ENCODE measurements at places on chromosomes 13 and 19.

- no peak for DNase-seq
Measured at GRCh38 chr19:6821639-6822310, 49.3 kb downstream of the VAV1 start.

DNA sequence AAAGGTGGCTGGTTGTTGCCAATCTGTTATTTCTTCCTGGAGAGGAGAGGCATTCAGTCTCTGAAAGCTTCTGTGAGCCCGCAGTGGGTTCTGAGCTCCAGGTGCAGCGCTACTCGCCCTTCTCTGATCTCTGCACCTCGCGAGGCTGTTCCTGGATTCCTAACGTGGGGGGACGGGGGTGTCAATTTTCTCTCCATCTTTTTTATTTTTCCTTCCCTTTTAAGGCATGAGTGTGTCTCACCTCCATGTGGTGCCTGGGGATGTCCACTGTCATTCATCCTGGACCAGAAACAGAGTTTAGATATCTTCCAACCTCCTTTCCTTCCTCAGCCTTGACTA is 626 bp downstream of the ZNF233 start:
- no peak for DNase-seq

- DNase-seq: no peak
Measured at GRCh38 chr13:69904784-69905183, 202.8 kb upstream of the ATXN8OS start.

DNA sequence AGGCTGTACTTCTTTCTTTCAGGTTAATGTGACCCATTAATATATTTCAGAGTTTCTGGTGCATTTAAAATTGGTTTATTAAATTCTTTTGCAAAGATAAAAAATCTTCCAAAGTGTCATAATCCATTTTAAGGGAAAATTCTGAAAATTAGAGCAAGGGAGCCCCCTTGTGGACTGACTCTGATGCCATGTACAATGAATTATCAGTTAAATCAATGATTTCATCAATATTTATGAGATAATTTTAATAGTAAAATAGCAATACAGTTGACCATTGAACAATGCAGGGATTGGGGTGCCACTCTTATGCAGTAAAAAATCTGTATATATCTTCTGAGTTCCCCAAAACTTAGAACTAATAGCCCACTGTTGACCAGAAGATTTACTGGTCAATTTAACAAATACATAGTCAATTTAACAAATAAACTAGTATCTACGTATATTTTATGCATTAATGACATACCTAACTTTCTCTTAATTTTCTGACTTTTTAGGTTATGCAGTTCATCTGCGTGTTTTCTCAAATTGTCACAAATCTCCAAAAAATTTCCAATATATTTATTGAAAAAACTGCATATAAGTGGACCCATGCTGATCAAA is 479.1 kb upstream of the MIR17HG start:
- DNase-seq: no peak

GRCh38 chr19:31269425-31270127 is 79.7 kb downstream of the TSHZ3 start:
- no peak for DNase-seq

- no peak for DNase-seq
Measured at GRCh38 chr13:24691381-24691780, 11.2 kb downstream of the ATP12A start.

GRCh38 chr19:35429698-35430408 is 18.2 kb upstream of the FFAR2 start:
- no peak for DNase-seq

DNA sequence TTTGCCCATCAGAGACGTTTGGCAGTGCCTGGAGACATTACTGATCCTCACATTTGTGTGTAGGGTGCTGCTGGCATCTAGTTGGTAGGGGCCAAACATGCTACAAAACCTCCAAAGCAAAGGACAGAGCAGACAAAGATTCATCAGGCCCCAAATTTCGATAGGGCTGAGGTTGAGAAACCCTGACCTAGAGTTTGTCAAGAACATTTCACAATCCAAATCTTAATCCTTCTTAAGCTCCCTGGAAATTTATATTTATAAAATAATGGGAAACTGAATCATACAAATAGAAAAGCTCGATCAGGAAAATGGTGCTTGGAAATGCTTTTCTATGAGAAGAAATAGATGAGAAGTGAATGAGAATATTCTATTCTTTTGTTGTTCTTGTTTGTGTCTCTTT is 273.6 kb downstream of the DCT start:
- no peak for DNase-seq

DNA sequence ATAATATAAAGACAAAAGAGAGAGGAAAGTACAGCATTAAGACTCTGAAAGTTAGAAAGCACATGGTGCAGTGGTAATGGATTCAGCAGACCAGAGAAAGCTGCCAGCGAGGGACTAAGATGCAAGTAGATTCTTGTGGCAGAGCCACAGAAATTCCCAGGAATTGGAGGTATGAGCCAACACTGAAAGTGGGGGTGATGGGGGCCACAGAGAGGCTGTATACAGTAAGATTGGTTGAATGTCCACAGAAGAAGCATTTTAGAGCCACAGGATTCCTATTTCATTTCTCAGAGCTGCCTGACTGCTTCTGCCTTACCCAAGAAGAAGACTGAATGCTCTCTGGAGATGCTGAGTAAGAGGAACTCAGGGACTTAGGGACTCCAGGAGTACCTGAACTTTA is 295.0 kb downstream of the LMO7 start:
- no peak for DNase-seq

DNA sequence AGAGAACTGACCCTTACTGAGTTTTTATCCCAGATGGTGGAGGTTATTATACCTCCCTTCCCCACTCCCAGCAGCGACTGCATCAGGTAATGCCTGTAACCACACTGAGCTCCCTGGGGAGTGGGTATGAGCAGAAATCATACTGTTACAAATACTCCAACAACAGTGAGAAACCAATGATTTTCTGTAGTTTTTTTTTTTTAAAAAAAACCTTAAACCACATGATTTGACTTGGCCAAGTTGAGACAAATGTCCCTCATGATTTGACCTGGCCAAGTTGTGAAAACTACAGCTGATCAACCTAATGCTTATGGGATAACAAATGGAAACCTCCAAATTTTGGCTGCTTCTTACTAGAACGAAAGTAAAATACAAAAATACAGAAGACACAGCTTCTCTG is 33.1 kb upstream of the SERP2 start:
- no peak for DNase-seq

- DNase-seq: no peak
Measured at GRCh38 chr19:28063702-28064101, 1149.2 kb downstream of the UQCRFS1 start.

- no peak for DNase-seq
Measured at GRCh38 chr19:56347163-56347778, 32.6 kb upstream of the ZSCAN5A start.

GRCh38 chr19:45659096-45659729 is 8.8 kb upstream of the GIPR start:
- DNase-seq: no peak

DNA sequence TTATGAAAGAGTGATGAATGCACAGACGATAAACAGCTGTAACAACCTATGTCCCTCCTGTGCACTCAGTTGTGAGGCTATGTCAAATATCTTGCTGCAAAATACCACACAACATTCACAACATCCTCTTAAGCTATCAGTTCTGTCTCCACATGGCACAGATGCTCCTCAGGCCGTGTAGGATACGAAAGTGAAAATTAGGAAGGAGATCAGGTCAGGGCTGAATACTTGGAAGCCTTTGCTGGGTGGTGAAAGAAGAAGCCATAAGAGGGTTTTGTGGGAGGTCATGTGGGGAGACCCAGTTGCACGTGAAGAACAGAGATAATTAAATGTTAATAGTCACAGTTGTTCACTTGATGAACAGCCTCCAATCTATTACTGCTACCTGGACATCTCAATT is 58.9 kb downstream of the RXFP2 start:
- no peak for DNase-seq

DNA sequence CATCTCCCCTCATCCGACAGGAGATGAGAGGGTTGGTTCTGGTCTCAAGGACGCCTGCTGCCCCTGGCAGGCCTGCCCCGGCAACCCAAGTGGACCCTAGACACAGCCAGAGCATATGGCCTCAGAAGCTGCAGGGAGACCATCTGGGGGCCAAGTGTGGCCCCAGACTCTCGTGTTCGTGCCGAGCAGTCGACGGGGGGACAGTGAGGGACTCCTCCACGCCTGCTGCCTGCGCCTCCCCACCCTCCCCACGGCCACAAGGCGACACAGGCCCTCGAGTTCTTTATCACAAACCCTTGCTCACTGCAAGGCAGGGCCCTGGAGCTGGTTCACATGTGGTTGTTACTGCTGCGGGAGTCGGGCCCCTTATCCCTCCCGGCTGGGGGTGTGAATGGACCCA is 9.3 kb downstream of the CAPS start:
- DNase-seq: no peak

DNA sequence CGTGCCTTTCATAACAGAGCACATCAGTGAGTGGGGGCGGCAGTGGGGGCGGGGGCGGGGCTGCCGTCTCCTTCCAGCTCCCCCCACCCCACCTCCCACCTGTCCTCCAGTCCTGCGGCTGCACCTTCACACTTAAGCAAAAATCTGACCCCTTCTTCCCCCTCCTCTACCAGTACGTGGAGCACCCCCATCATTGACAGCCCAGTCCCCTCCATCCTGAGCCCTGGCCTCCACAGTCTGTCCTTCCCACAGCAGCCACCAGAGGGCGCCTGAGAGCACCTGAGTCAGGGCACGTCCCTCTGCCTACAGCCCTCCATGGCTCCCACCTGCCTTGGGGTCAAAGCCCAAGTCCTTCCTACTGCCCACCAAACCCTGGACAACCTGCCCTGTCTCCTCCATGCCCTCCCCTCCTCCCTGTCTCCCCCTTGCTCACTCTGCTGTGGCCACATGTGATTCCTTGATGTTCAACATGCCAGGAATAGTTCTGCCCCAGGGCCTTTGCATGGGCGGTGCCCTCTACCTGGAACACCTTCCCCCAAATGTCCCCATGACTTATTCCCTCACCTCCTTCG is 4.0 kb downstream of the EBI3 start:
- peak; percentile 55 for DNase-seq

- no peak for DNase-seq
Measured at GRCh38 chr19:58536852-58537798, 6.7 kb upstream of the TRIM28 start.

- no peak for DNase-seq
Measured at GRCh38 chr13:40657307-40657706, 9.1 kb downstream of the FOXO1 start.

DNA sequence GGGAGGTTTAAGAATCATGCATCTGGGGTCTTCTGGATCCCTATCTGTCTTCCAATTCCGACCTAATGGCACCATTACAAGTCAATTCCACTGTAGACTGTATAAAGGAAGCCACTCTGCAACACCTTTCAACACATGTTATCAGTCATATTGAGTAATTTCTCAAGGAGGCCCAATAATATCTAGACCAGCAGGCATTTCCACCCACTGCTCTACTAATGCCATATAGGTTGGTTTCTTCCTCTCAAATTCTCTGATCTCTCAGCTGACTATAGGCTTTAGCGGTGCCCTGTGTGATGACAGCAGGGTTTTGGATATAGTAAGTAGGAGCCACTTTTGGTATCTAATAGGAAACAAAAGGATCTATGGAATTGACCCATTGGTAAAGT is 12.4 kb upstream of the ITM2B start:
- DNase-seq: no peak

GRCh38 chr13:50012396-50013169 is 2.7 kb upstream of the KCNRG start:
- DNase-seq: no peak

- no peak for DNase-seq
Measured at GRCh38 chr19:2341982-2342381, 13.5 kb downstream of the SPPL2B start.

- DNase-seq: no peak
Measured at GRCh38 chr19:51687791-51688670, 5.1 kb upstream of the SPACA6 start.

DNA sequence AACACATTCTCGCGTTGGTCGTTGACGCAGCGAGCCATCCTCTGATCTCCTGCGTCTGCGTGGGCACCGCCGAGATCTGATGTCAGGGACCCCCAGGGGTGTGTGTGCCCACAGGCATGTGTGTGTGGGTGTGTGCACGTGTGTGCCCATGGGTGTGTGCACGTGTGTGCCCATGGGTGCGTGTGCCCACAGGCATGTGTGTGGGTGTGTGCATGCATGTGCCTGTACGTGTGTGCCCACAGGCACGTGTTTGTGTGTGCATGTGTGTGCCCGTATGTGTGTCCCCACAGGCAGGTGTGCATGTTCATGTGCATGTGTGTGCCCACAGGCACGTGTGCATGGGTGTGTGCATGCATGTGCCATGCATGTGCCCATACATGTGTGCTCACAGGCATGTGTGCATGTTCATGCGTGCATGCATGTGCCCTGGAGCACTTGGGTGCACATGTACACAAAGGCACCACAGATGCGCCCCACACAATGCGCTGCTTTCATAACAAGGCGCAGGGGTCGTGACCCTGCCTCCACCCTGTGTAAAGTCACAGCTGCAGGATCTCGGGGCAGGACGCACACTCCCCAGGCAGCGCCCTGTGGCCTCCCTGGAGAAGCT is 77.5 kb downstream of the RASA3 start:
- DNase-seq: no peak

DNA sequence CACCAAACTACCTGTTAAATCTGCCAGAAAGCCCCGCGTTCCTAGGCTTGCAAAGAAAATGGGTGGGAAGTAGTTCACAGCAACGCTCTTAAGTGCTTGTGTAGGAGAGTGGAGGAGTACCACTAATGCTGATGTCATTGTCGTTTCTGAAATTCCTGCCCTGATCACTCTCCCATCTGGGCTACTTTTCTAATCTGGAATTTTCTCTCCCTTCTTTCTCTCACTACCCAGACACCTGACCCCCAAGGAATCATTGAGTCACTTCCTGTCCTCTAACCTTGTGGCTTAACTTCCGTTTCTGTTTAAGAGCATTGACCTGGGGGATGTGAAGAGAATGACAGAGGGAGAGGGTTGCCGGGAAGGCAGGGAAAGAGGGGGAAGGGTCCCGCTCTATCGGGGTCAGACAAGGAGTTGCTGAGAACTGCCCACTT is 98.7 kb downstream of the STARD13 start:
- no peak for DNase-seq

GRCh38 chr19:57803594-57804325 is 11.0 kb downstream of the ZNF552 start:
- DNase-seq: no peak

DNA sequence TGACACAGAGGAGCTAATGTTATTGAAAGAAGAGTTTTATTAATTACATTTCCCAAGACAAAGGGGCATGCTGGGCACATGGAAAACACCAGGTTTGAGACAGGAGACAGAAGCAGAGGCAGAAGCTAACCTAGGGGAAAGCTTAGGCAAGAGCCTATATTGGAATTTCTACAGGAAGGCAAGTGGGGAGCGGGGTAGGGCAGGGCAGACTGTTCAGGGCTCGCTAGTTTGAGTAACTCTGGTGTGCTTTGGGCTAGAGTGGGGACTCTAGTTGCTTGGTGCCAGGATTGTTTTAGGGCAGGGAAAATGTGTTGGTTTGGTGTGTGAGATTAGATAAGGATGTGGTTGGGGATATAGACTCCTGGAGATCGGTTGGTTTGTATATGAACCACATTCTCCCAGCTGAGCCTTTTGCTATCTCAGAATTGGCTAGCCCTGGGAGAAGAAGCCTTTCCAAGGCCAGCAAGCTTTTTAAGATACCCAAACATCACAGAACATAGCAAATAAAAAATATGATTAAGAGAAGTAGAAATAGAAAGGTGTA is 8.4 kb upstream of the UFM1 start:
- DNase-seq: no peak

GRCh38 chr13:83943530-83944279 is 61.4 kb upstream of the SLITRK1 start:
- DNase-seq: no peak
